ENCODE measurements at places on chromosomes 6 and 20. TPM values are rescaled to one million over a fixed set of nuclear protein-coding genes. Genes with fewer than 3 reads are reported as not detected.
A peak's percentile ranks its signal among the peaks of the same experiment; 100 is the strongest.

DNA sequence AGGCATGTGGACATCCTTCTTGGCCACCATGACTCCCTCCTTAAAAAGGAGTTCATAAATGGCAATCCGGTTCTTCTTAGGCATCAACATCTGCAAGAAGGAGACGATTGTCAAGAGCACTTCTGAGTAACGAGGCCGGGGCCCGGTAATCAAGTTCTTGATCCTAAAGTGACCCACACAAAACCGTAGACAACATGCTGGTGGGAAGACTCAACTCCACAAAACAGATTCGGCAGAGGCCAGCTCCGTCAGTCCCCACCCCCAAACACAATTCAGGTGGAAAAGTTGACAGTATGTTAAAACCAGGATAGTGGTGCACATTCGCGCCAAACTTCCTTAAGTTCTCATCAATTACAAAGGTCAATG is 754 bp downstream of the RPS10 start:
- H3K4me3 ChIP-seq = peak overlapping the region; percentile 99
- peaks cover 56% of the 10 kb centered on the region for H3K36me3 ChIP-seq
- no peaks in the 10 kb centered on the region for H3K27me3 ChIP-seq
- DNase-seq = no peak
- H3K27ac ChIP-seq = no peak overlapping the region
- H3K4me1 ChIP-seq = no peaks in the 10 kb centered on the region

FOXA2 gene
- not detected for total RNA-seq

DNA sequence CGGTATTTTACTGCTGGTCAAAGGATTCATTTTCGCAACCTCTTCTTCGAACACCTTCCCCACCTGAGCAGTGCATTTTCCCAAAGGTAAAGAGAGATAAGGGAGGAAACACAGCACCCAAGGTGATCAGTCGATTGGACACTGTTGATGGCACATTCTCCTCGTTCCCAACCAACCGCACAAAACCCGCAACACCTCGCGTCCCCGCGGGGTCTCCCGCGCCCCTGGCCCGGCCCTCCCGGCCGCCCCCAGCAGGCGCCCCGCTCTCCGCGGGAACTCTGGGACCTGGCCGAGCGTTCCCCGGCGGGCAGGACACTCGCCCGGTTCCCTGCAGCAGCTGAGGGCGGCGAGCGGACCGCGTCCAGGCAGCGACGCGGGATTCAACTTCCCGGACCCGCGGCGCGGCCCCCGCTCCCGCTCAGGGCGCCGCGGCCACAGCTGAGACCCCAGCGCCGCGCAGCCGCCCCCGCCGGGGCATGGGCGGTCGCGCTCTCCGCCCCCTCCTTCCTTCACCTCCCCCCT is 506 bp downstream of the RGS17 start:
- peaks cover 3% of the 10 kb centered on the region for H3K27me3 ChIP-seq
- H3K4me3 ChIP-seq = peak overlapping the region; percentile 99
- no peak for DNase-seq

GHRH gene
- 0.68 TPM for total RNA-seq

- H3K36me3 ChIP-seq = no peaks in the 10 kb centered on the region
- no peak overlapping the region for H3K4me3 ChIP-seq
- H3K4me1 ChIP-seq = no peaks in the 10 kb centered on the region
These were observed 57.1 kb upstream of the CEP162 start for GRCh38 chr6:84284428-84285049.

- H3K4me1 ChIP-seq = no peaks in the 10 kb centered on the region
- no peaks in the 10 kb centered on the region for H3K36me3 ChIP-seq
- no peak for DNase-seq
- H3K4me3 ChIP-seq = no peak overlapping the region
- H3K27me3 ChIP-seq = no peaks in the 10 kb centered on the region
These were observed 47.2 kb upstream of the NCOA3 start for GRCh38 chr20:47454298-47455132.

CLVS2 gene
- total RNA-seq = 0.26 TPM

DNA sequence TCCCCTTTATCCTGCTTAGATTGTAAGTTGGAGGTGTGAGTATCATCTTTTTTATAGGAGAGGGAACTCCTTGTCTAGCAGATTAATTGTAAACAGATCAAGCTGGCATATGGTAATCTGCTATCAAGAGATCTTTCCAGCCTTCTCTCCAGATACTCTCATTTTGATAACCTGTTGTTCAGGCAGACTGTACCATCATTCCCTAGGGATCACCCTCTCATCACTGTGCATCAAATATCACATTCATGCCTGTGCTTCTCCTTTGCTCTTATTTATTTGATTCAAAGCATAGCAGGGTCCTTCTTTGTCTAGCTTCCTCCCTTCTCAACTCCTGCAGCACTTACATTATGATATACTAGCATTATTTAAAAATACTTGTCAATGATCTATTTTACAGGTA is 73.8 kb downstream of the LRRC1 start:
- H3K4me3 ChIP-seq = no peak overlapping the region
- H3K27ac ChIP-seq = no peak overlapping the region
- no peaks in the 10 kb centered on the region for H3K36me3 ChIP-seq
- no peak for DNase-seq
- no peaks in the 10 kb centered on the region for H3K27me3 ChIP-seq

- H3K27me3 ChIP-seq = no peaks in the 10 kb centered on the region
- peak; percentile 78 for DNase-seq
- peaks cover 1% of the 10 kb centered on the region for H3K36me3 ChIP-seq
- H3K4me3 ChIP-seq = peak within 1 kb of the TSS; percentile 76
These were observed at the start of gene LY6G5C for GRCh38 chr6:31680226-31681134. Gene LY6G5C, minus strand, starts transcription at chr6:31681067. Its CDS starts 694 bp downstream, at chr6:31680373.

DNA sequence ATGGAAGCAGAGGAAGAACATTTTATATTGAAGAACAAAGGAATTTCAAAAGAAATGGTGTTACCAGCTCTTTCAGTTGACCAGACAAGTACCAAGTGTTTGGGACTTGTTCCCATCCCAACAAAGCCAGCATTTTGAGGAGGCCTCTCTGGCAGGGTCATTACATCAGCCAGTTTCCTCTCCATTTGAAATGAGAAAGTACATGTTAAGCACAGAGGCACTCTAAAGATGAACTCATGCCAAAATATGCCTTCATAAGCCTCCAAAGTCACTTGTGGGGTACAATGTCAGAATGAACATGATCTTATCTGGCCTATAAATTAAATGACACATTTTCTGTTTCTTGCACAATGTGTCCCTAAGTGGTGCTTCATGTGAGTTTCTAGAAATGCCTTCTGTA is 223.9 kb downstream of the PRL start:
- H3K4me1 ChIP-seq = no peaks in the 10 kb centered on the region
- H3K27ac ChIP-seq = no peak overlapping the region
- H3K27me3 ChIP-seq = no peaks in the 10 kb centered on the region
- no peak for DNase-seq
- no peak overlapping the region for H3K4me3 ChIP-seq
- peaks cover 14% of the 10 kb centered on the region for H3K36me3 ChIP-seq

SIM1 gene
- not detected for total RNA-seq

LHFPL5 gene
- total RNA-seq = not detected

DNA sequence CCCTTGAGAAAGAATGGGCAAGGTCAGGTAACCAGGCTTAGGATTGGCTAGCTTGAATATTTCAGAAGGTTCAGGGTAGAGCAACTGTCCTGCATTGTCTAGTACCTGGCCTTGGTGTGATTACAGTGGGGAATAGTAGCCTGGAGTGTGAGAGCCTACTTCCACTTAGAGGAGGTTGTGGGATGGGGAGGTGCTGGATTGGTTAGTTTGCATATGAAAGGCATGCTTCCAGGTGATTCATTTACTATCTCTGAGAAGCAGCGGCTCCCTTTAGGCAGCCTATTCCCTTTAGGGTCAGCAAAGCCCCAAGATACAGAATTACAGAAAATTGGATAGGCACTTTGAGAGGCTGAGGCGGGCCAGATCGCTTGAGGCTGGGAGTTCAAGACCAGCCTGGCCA is 25.0 kb upstream of the SCGN start:
- no peaks in the 10 kb centered on the region for H3K27me3 ChIP-seq
- no peak overlapping the region for H3K4me3 ChIP-seq
- no peak overlapping the region for H3K27ac ChIP-seq
- DNase-seq = peak; percentile 66
- peaks cover 3% of the 10 kb centered on the region for H3K4me1 ChIP-seq

TREML4 gene
- not detected for total RNA-seq

B3GAT2 gene
- total RNA-seq = 0.24 TPM

GRCh38 chr20:532530-532929 is 11.1 kb downstream of the CSNK2A1 start:
- H3K36me3 ChIP-seq = peaks cover 27% of the 10 kb centered on the region
- no peak overlapping the region for H3K4me3 ChIP-seq
- no peak for DNase-seq
- no peaks in the 10 kb centered on the region for H3K27me3 ChIP-seq
- H3K27ac ChIP-seq = no peak overlapping the region
- H3K4me1 ChIP-seq = peaks cover 9% of the 10 kb centered on the region

NRSN1 gene
- total RNA-seq = not detected

DNA sequence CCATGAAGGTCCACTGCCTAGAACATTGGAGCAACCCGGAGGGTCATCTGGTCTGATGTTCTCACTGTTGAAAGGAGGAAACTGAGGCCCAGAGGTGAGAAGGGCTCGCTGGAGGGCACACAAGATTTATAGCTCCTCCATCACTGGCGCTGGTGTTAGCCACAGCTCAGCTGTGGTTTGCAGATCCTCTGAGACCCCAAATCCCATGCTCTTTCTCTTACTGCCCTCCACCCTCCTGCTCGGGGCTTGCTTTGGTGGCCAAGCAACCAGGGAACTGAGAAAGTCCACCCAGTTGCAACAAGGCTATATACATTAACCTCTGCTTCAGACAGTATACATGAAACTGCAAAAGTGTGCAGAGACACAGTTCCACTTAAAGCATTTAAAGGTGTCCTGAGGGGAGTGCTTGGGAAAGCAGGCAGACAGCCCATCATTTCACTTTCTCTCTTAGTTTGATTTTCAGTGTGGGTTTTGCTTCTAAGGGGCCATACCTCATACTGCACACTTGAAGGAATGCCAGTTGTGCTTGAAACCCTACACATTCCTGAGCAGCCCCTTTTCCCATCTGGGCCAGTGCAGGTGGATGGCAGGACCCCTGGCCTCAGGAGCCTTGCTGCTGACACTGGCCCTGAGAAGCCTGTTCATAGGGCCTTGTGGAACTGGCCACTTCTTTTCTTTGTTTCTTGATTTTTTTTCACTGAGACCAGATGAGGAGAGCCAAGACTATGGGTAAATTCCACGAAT is 347.6 kb downstream of the CDC5L start:
- H3K4me3 ChIP-seq = no peak overlapping the region
- H3K27ac ChIP-seq = no peak overlapping the region
- no peaks in the 10 kb centered on the region for H3K36me3 ChIP-seq
- no peak for DNase-seq

GRCh38 chr6:14023855-14024254 is 93.7 kb upstream of the CD83 start:
- H3K27ac ChIP-seq = no peak overlapping the region
- no peak for DNase-seq
- H3K36me3 ChIP-seq = no peaks in the 10 kb centered on the region
- peaks cover 7% of the 10 kb centered on the region for H3K4me1 ChIP-seq

DNA sequence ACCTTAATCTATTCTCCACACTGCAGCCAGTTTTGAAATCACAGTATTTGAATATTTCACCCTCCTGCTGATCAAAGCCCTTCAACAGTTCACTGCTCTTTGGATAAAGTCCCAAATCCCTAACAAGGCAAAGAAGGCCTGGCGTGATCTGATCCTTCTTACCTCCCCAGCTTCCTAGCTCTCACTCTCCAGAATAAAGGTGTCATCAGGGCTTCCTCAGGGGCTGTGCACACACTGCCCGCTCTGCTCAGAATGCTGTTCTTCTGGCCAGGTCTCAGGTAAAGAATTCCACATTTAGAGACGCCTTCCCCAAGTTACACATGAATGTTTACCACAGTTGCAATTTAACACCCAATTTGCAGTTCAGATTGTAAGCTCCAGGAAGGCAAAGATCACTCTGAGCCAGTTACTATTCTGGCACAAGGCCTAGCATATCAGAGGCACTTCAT is 58.9 kb upstream of the MCM9 start:
- H3K27me3 ChIP-seq = no peaks in the 10 kb centered on the region
- H3K36me3 ChIP-seq = peaks cover 2% of the 10 kb centered on the region
- H3K27ac ChIP-seq = no peak overlapping the region
- DNase-seq = no peak
- H3K4me1 ChIP-seq = no peaks in the 10 kb centered on the region

DNA sequence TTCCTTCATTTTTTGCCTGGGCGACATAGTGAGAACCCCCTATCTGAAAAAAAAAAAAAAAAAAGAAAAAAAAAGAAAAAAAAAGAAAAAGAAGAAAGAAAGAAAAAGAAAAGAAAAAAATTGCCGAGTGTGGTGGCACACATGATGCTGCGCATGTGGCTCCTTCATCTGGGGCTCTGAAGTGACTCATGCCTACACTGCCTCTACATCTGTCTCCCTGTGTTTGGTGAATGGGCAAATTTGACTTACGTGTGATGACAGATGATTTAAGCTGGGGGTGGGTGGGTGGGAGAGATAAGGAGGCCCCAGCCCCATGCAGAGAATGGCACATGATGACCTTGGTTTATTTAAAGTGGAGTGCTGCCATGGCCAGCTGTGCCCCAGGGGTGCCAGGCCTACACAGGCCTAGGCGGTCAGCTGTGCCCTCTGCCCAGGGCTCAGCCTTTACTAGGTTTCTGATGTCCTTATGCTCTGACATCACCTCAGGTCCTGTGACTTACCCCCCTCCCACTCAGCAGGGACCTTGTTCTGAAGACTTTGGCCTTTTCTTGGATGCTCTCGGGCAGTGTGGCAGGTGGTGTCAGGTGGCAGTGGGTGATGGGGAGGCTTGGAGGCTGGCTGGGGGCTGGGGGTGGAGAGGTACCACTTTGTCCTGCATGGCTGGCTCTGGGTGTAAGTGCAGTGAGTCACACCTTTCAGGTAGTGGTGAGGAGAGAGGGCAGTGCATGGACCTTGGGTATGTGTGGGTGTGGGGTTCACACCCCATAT is 41.1 kb downstream of the VEGFA start:
- H3K36me3 ChIP-seq = no peaks in the 10 kb centered on the region
- no peak for DNase-seq
- H3K27me3 ChIP-seq = 0 out of 2 replicates have a peak, but pooled peaks cover 2% of the 10 kb centered on the region
- no peak overlapping the region for H3K4me3 ChIP-seq

DNA sequence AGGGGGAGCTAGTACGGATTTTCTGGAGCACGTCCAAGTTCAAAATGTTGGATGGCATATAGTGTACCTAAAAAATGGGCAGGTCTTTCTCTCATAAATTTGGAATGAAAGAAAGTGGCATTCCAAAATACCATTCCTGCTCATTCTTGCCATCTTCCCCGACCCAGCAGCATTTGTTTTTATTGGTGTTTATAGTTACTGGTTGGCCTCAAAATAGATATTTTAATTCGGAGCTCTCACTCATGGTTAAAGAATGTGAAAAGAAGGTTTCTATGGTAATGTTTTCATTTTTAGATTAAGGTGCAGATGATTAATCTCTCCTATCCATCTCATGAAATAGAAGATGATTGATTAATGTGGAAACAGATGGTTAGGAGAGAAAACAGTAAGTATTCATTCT is 204.5 kb downstream of the HIVEP2 start:
- H3K4me3 ChIP-seq = no peak overlapping the region
- no peaks in the 10 kb centered on the region for H3K27me3 ChIP-seq
- DNase-seq = no peak

Data from H9 (cell line).